ENCODE measurements at places on chromosomes 2 and 18.

DNA sequence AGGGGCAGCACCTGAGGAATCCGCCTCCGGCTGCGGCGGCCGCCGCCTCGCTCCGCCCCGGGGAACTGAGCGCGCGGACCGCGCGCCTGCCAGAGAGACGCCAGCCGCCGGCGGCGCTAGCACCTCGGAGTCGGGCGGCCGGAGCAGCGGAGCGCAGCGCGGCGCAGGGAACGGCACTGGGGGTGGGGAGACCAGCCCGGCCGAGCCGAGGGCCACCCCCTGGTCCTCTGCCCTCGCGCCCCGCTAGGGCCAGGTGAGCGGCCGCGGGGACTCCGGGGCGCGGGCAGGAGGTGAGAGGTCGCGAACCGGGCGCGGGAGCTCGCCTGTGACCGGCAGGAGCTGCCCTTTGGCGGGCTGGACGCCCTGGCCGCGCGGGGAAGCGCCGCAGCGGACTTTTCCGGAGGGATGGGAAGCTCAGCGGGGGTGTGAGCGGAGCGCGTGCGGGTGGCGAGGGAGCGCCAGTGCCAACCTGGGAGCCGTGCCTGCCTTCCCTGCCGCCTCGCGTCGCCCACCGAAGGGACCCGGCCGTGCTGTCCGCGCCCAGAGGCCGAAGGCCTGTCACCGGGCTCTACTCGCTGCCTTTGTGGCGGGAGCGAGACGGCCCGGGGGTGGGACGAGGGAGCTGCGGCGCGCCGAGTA is at the start of gene GREB1L:
Gene GREB1L, plus strand, starts transcription at position 92 of the 639 bp plus-strand sequence. CDS start 141,287 bp downstream, outside the sequence.
- DNase-seq = no peak

- DNase-seq = no peak
Measured at GRCh38 chr2:218607436-218608115, at the start of gene PLCD4. Gene PLCD4, plus strand, starts transcription at chr2:218607899. Its CDS starts 7,841 bp downstream, at chr2:218615740.

DNA sequence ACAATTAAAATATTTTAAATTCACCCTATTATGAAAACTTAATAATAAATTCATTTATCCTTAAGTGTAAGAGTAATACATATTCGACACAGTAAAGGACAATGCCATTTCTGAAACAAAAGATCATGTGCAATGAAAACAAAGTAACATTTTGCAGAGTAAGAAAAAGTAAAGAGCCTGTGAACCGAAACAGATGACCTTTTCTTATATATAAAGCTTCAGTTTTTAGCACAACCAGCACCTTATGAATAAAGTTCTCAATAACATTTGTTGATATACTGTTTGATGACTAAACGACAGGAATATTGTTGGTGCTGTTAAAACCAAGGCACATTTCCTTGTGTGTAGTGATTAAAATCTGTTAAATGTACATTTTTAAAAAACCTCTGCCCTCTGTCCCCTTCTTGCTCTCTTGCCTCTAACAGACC is 1.5 kb downstream of the PELI1 start:
- DNase-seq = no peak

GRCh38 chr2:138028538-138028937 is 64.3 kb downstream of the HNMT start:
- no peak for DNase-seq

DNA sequence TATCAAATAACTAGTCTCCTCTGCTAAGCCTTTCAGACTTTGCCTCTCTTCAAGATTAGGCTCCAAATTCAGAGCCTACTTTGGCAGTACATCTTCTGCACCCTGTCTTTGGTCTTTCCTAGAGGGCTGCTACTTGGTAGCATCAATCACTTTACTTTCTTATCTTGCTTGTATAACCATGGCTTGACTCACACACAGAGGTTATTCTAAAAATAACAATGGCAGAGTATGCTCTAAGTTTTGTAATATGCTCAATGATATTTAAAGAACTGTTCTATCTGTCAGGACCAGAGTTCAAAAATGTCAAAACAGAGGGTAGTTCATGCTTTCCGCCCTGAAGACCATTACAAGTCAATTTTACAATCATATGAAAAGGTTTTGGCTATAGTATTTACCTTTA is 27.7 kb downstream of the THOC1 start:
- DNase-seq = no peak

DNA sequence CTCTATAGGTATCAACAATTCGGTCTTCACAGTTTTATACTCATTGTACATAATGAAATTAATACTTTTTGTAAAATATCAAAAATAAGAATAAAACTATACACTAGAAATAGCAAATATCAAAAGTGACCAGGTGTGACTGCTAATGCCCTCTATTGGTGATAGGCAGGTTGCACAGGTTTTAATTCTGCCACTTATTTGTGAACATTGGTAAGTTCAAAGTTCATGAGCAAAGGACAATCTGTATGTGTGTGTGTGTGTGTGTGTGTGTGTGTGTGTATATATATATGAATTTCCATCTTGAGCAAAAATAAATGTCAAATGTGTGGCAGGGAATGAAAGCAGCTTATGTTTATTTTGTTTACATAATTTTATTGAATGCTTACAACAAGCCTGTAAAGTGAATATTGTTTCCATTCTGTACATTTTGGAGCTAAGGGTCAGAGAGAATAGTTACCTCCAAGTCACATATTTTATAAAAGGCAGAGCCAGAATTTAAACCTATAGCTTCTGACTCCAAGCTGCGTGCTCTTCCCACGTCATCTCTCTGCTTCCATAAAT is 537.4 kb downstream of the CPS1 start:
- DNase-seq = peak; percentile 4

DNA sequence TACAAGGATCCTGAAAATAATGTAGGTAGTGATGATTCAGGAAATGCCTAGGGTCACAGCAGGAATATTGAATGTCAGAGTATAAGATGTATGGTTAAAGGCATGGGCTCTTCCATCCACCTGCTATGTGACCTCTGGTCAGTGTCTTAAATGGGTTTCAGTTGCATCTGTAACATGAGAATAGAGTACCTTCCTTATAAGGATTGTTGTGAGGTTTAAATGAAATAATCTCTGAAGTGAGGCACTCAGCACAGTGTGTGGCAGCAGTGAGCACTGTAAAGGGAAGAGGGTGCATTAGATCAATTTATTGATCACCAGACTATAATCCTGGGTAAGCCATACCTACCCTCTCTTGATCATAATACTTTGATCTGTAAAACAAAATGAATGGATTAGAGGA is 319.1 kb downstream of the SLC4A3 start:
- DNase-seq = no peak

GRCh38 chr2:15818318-15818753 is 122.0 kb upstream of the MYCN start:
- no peak for DNase-seq

DNA sequence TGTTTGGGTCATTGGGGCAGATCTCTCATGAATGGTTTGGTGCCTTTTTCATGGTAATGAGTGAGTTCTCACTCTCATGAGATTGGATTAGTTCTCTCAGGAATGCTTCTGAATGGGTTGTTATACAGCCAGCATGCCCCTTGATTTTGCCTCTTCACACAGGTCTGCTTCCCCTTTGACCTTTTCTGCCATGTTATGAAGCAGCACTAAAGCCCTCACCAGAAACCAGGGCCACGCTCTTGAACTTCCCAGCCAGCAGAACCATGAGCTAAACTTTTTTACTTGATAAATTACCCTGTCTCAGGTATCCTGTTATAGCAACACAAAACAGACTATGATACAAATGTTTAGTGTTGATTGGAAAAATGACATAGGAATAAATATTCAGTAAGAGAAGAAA is 57.3 kb downstream of the ICA1L start:
- no peak for DNase-seq

DNA sequence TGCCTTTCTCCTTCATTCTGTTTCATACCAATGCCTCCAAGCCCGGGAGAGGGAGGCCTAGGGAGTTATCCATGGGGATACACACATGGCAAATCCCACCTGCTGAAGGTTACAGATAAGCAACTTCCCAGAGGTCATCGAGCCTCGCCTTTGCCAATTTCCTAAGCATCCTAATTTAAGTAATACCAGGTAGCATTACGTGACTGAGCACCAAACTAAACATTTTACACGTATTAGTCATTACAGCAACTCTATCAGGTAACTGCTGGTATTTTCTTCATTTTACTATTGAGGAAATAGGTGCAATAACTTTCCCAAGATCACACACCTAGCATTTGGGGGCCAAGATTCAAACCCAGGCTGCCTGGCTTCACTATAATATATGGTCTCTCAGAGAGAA is 30.1 kb upstream of the BZW1 start:
- no peak for DNase-seq

DNA sequence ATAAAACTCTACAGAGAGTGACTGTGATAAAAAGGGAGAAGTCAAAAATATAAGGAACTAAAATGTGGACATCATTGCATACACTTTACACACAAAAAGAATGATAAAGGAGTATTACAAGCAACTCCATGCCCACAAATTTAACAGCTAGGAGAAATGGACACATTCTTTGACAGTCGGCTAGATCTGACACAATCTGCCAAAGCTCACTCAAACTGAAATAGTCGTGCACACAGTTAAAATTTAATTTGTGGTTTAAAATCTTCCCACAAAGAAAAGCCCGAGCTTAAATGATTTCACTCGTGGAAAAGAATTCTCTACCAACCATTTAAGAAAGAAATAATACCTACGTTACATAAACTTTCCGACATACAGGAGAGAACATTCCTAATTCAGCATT is 132.4 kb downstream of the ZAP70 start:
- no peak for DNase-seq

DNA sequence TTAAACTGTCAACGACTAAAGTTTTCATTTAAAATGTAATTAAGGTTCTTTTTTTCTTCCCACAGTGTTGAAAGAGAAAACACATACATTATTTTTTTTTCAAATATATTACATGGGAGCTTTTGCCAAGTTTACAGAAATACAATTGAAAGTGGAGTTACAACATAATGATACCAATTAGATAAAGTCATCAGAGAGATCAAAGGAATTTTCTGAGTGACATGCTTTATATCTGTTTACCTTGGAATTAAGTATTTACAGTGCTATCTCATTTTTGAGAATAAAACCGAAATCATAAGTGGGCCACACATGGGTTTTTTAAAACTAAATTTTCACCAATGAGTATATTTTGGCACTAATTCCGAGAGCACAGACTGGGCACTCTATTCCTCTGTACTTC is 165.2 kb downstream of the RAPGEF4 start:
- DNase-seq = no peak

GRCh38 chr2:173574324-173575112 is 219.8 kb downstream of the CDCA7 start:
- no peak for DNase-seq

DNA sequence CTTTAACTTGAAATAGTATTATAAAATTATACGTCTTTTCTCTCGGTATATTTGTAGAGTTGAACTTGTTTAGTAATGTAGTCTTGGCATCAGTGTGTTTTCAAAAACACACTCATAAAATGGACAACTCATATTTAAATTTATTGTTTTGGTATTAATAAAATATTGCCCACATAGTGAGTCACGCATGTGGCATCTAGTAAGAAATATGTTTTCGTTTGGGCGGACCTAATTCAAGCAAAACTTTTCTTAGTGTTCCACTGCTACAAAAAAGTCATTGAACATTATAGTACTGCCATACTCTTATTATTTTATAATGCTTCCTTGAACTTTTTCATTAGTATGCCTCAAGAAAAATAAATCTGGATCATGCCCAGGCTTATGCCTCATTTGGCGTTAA is 31.1 kb upstream of the FAM237A start:
- no peak for DNase-seq

GRCh38 chr2:33411765-33412164 is 64.7 kb upstream of the RASGRP3 start:
- no peak for DNase-seq

GRCh38 chr18:3935305-3935704 is 485.3 kb downstream of the TGIF1 start:
- no peak for DNase-seq

DNA sequence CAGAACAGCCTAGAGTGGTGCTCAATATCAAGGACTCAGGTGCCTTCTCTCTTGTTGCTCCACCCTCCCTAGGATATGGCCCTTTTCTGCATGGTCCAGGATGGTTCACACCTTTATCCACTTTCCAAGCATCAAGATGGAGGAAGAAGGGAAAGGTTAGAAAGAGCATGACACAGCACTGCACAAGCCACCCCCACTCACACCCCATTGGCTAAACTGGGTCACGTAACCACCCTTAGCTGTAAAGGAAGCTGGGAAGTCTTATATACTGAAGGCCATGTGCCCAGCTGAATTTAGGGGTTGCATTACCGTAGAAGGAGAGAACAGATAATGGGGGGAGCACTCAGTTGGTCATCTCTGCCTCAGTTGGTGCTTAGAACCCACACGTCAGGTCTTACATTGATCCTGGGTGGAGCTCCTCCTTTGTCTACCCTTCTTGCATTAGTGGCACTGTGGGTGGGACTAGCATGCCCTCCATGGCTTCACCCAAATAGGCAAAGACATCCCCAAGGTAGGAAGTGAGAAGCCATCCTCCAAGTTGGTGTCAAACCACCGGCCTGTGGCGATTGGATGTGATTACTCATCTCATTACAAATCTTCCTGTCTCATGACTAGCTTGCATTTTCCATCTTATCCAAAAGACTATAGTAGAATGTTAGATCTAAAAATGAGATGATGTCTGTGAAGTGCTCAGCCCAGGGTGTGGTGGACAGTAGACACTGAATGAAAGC is 248.5 kb downstream of the HAUS1 start:
- DNase-seq = no peak

- no peak for DNase-seq
Measured at GRCh38 chr2:228417956-228418355, 236.5 kb upstream of the SPHKAP start.

DNA sequence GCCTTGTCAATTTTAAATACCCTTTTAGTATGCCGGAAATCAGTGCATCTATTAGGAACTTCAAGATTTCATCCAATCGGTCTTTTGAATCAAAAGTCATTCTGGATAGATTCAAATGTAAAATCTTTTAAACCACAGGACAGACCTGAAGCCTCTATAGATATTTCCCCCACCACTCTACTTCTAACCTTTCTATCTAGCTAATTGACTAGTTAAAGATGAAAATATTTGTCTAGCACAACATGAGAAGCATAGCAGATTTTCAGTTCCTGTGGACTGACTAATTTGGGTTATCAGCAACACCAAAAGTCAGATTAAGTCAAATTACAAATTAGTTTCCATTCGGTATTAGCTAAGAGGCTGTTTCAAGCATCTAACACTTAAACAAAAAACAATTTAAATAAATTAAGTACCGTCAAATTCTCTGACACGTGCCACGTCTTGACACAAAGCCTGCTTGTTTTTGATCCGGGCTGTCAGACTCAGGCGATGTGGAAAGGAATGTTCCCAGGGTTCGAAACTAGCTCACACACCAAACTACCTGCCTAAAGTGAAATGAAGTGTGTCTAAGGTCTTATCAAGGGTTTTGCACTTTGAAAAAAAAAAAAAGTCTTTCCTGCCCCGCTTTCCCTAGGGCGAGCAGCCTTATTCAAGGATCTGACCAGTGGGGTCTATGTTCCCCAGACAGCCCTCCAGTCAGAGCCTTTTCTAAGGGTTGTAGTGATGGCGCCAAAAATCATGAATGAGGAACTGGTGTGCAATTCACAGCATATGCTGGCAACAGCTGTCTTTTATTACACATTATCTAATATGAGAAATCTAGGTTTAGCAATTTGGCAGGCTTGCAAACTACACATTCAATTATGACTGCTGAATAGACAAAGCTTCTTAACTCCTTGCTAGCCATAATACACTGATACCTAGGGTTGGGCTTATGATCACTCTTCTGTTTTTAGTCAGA is 4.7 kb downstream of the CYTIP start:
- DNase-seq = no peak

Measured in LoVo (cell line).